AML-193 (cell line): ENCODE measurements at places on chromosomes 1 and 21.

GRCh38 chr1:115564201-115564600 lies 77.6 kb upstream of the VANGL1 start:
- no peak for DNase-seq

- DNase-seq = no peak
Observed at GRCh38 chr1:27660300-27660835, 11.6 kb downstream of the IFI6 start.

GRCh38 chr1:160446945-160447600 lies 46.7 kb downstream of the VANGL2 start:
- DNase-seq = no peak

DNA sequence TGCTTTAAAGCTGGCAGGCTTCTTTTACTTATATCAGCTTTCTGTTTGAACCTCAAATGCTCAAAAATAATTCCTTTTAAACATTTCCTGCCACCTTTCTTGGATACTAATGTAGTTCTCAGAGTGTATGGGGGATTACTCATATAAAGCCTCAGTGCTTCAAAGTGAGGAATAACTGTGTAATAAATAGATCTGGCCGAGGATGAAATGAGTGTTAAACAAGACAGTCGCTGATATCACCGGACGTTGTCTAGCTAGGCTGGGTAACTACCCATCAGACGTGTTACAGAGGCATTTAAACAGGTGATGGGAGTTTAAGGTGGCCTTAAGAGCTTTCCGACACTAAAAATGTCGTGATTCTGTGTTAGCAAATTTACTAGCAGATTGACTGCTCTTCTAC lies 53.1 kb downstream of the VANGL2 start:
- no peak for DNase-seq

DNA sequence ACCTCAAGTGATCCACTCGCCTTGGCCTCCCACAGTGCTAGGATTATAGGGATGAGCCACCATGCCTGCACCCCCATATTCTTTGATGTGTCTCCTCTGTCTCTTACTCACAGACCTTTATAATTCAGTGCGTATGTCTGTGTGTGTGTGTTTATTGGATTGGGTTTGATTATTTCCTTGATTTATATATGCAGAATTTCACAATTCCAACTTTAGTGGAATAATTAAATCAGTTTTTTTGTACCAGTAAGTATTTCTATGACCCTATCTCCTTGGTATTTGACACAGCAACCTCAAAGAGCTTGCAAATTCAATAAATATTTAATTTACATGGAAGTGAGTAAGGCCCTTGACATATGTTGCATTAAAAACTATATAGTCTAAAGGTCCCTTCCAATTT lies 333.9 kb upstream of the ADAMTS5 start:
- no peak for DNase-seq

DNA sequence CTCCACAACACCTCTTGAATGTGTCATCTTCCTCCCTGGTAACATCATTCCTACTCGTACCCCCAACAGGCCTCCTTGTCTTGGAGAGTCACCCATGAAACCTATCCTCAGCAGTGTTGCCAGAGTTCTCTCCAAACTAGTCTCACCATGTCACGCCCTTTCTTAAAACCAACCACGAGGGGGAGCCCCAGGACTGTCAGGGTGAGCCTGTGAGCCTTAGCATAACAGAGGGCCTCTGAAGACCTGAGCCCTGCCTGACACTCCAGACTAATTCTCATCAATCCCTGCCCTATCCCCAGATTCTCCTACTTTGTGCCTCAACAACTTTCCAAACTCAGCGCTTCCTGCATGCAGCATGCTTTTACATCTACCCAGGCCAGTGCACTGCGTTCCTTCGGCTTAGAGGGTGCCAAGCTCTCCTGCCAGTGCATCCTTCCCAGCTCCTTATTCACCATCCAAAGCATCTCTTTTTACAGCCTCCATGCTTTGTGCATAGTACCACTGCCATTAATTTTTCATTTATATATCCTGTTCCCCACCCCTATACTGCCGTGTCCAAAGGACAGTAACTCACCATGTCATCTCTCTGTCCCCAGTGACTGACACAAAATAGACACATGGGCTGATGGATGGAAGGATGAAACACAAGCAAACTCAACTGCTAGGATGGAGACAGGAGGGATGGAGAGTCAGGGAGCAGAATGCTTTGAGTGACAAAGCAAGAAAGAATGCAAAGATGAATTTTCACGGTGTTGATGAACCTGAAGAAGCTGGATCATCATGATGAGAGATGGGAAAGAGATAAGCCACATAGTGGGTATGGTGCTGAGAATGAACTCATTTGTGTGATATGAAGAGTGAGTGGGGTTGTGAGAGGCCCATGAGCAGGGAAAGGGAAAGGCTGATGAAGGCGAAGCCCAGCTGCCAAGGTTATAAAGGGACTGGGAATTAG lies 34.0 kb downstream of the ZNF697 start:
- peak; percentile 51 for DNase-seq

DNA sequence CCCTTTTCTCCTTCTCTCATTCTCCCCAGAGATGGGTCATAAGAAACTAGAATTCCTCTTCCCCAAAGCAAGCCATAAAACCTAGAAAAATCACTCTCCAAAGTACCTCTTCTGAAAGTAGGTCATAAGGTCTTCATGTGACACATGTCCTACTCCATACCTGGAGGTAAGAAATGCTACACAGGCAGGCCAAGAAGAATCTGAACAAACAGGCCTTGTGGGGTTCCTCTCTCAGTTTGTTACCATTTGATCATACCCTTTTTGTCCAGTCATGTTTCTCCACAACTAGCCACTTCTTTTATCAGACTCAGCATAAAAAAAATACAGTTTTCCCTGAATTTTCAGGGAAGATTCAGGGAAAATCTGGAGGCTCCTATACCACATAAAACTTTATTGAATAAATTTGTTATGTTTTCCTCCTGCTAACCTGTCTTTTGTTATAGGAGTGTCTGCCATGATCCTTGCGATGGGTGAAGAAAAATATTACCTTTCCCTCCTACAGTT lies 134.4 kb upstream of the LMO4 start:
- DNase-seq = no peak

- no peak for DNase-seq
Observed at GRCh38 chr21:44618909-44619308, 7.0 kb downstream of the KRTAP10-8 start.

DNA sequence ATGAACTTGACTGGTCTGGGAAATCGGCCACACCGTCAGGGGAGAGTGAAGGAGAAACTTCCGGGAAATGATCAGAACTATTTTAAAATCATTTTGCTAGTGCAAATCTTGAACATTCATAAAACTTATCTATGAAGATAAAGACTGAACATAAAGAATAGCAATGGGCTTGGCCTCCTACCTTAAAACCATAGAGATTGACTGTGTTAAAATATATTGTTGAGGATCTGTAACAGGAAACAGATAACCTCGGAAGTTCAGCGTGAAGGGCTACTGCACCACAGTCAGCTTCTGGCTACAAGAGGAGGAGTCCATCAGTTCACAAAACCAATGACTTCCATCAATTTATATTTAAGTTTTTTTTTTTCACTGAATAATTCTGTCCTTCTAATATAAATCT lies 127.3 kb downstream of the RGS7 start:
- no peak for DNase-seq

- no peak for DNase-seq
Observed at GRCh38 chr1:200332716-200333115, 77.1 kb downstream of the ZNF281 start.

GRCh38 chr1:212107481-212107880 lies 71.9 kb downstream of the DTL start:
- DNase-seq = no peak

- DNase-seq = no peak
Observed at GRCh38 chr1:174194461-174194860, 35.1 kb downstream of the RABGAP1L start.

DNA sequence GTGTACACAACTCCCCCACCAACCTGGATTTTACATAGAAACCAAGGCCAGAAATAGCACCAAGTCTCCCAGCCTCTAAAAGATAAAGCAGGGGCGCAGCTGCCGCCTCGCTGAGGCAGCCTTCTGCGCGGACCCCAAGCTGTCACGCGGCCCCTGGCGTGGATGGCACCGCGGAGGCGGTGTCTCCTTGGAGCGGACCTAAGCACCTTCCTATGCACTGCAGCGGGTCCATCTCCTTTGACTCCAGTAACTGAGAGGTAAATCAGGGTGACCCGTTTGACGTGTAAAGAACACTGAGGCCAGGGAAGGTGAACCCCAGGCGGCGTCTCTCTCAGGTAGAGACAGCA lies 17.0 kb downstream of the ZNF697 start:
- DNase-seq = no peak

DNA sequence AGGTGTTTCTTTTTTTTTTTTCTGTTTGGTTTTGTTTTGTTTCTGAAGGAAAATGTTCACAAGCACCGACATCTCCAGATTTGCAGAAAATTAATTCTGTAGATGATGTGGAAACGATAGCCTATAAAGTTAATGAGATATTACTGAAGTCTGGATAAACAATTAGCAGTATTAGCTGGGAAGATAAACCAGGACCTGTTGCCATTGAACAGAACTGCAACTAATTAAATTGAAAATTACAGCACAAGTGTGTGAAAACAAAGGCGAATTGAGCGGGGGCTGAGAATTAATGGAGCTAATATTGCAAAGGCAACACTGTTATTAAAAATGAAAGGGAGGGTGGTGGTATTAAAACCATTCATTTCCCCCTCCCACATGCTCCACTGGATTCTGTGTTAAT lies 107.5 kb upstream of the AJAP1 start:
- no peak for DNase-seq

GRCh38 chr1:975896-976683 lies 5.8 kb downstream of the PERM1 start:
- peak; percentile 51 for DNase-seq

DNA sequence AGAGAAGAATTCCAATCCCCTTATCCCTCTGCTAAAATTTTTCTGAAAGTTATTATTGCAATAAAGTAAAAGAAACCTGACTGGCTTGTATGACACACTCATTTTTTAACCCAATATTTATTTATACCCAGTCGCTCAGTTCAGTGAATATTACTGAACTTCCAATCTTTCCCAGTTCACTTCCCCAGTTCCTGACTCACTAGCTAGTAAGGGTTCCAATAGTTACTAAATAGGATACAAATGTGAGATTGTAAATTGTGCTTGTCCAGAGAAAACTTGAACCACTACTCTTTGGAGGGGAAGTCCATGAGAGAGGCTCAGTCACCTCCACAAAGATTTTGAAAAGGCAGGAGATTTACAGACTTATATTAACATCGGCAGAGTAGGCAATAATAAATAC lies 31.4 kb downstream of the PRDX6 start:
- no peak for DNase-seq

GRCh38 chr1:79614762-79615161 lies 608.2 kb upstream of the ADGRL4 start:
- no peak for DNase-seq

DNA sequence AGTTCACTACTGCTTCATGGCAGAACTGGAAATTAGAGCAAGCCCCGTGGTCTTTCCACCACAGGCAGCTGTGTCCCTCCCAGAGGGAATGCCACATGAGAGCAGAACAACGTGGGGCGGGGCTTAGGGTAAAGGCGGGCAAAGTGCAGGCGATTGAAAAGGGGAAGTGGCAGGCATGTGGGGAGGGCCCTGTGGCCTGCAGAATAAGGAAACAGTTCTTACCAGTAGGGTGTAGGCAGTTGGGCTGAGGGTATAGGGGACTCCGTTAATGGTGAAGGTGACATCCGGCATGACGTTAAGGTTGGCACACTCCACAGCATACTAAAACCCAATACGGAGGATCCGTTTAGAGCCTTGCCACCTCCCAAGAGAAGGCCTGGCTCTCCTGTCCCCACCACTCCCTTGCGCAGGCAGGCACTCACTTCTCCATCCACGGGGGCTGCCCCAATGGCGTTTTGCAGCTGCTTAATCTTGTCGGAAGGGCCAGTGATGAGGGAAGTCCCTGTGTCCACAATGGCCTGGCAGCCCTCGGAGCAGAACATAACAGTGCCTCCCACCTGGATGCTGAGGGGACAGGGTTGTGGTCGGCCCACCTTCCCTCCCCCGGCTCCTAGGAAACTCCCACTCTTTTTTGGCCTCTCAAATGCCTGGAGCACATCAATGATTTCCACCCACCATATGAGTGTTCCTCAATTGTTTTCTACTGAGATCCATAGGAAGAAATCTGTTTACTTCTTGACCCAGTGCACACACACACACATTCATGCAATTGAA lies 9.1 kb upstream of the RAB7B start:
- peak; percentile 98 for DNase-seq

DNA sequence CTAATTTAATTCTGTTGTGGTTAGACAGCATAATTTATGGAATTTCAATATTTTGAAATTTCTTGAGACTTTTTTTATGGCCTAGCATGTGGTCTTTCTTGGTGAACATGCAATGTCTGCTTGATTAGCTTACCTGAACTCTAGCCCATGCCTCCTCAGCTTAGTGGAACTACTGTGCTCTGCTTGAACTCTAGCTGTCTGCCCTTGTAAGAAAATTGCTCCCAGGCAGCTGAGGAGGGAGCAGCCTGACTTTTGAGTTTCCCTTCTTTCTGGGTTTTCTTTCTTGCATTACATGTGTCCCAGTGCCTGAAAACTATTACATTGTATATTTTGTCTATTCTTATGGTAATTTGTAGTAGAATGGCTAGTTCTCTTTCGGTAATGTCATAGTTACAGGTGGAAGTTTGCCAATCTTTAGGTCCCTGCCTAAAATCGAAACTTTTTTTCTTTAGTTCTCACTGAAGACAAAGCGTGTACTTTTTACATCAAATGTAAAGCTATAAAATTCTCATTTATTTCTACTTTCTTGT lies 105.3 kb downstream of the MAST2 start:
- no peak for DNase-seq

DNA sequence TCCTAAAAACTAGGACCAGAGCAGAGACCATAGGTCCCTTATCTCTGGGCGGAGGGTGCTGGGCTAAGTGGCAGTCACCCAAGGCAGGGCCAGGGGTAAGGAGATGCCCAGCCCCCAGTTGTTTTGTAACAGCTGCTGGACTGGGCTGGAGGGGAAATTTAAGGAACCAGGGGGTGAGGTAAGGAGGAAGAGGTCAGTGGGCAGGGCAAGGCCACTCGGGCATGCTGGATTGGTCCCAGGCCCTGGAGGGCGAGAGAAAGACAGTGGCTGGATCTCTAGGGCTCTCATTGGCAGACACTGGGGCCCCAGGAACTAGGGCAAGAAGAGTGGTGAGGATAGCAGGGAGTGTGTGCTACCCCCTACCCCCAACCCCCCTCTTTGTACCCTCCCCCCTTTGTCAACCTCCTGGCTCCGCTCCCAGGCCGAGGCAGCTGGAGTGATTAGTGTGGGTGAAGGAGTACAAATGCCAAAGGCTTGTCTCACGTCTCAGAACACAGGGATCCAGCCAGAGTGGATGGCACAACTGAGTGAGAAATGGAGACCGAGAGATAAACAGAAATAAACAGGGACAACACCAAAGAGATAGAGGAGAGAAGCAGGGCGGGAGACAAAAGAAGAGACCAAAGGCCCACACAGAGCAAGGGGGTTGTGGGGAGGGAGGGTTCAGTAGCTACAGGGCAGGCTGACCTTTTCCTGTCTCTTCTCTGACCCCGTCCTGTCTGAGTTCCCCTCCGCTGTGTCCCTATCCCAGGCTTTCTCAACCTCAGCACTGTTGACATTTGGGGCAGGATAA lies 20.5 kb upstream of the THRAP3 start:
- DNase-seq = peak; percentile 77

- no peak for DNase-seq
Observed at GRCh38 chr1:161840363-161840762, 74.2 kb downstream of the ATF6 start.

GRCh38 chr1:24373044-24373443 lies 40.5 kb downstream of the STPG1 start:
- DNase-seq = no peak
